Right ventricle myocardium superior (tissue), 1 donor: ENCODE measurements at places on chromosomes 7 and 10. TPM values are rescaled to one million over a fixed set of nuclear protein-coding genes. Genes with fewer than 3 reads are reported as not detected.

AKR1C4 gene
- total RNA-seq: not detected

SSBP1 gene
- 116 TPM for total RNA-seq

CPXM2 gene
- total RNA-seq: 2.6 TPM

SYCE1 gene
- 0.08 TPM for total RNA-seq

CALN1 gene
- total RNA-seq: not detected

CYP3A4 gene
- total RNA-seq: 0.70 TPM

PNLIPRP3 gene
- total RNA-seq: not detected

ARHGEF35 gene
- 0.67 TPM for total RNA-seq

ZNF467 gene
- total RNA-seq: 5.2 TPM

LRRN3 gene
- total RNA-seq: 14.8 TPM

MYO1G gene
- 0.97 TPM for total RNA-seq

ZNF488 gene
- not detected for total RNA-seq

GNGT1 gene
- total RNA-seq: not detected

SPACDR gene
- total RNA-seq: 0.81 TPM

ADAM22 gene
- 1.3 TPM for total RNA-seq

C10orf62 gene
- total RNA-seq: 0.48 TPM

TWIST1 gene
- 1.4 TPM for total RNA-seq

OR13A1 gene
- total RNA-seq: not detected

BTBD16 gene
- total RNA-seq: not detected

MPLKIP gene
- total RNA-seq: 13.6 TPM

CALHM3 gene
- total RNA-seq: not detected

CPN1 gene
- not detected for total RNA-seq

SLC4A2 gene
- total RNA-seq: 49.7 TPM

PLXDC2 gene
- 12.2 TPM for total RNA-seq

EZH2 gene
- 1.1 TPM for total RNA-seq

STAG3 gene
- 0.94 TPM for total RNA-seq

PARP12 gene
- total RNA-seq: 10.5 TPM

MNX1 gene
- not detected for total RNA-seq

NPC1L1 gene
- 0.13 TPM for total RNA-seq

CPA1 gene
- not detected for total RNA-seq

SEMA4G gene
- 0.86 TPM for total RNA-seq

TUBAL3 gene
- total RNA-seq: 0.11 TPM

WDFY4 gene
- total RNA-seq: 1.1 TPM

IGF2BP3 gene
- total RNA-seq: not detected

NSUN6 gene
- total RNA-seq: 9.3 TPM

TRIM50 gene
- 0.51 TPM for total RNA-seq

TRIM73 gene
- 0.94 TPM for total RNA-seq

ZEB1 gene
- 83.7 TPM for total RNA-seq

SH2D4B gene
- total RNA-seq: not detected

NYAP1 gene
- total RNA-seq: 0.16 TPM

UTF1 gene
- not detected for total RNA-seq

GPR15LG gene
- not detected for total RNA-seq

GLI3 gene
- 3.3 TPM for total RNA-seq

ELN gene
- total RNA-seq: 33.2 TPM

ZNF736 gene
- 3.8 TPM for total RNA-seq

ZNF518A gene
- total RNA-seq: 10.0 TPM
